ENCODE measurements at places on chromosomes 2 and 18.

DNA sequence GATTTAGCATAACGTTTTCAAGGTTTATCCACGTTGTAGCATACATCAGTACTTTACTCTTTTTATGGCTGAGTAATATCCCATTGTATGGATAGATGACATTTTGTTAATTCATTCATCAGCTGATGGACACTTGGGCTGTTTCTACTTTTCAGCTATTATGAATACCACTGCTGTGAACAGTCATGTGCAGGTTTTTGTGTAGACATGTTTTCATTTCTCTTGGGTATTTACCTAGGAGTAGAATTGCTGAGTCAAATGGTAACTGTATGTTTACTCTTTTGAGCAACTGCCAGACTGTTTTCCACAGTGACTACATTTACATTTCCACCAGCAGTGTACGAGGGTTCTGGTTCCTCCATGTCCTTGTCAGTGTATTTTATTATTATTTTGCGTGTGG, 33.9 kb downstream of the COX7A2L start:
- DNase-seq = no peak

DNA sequence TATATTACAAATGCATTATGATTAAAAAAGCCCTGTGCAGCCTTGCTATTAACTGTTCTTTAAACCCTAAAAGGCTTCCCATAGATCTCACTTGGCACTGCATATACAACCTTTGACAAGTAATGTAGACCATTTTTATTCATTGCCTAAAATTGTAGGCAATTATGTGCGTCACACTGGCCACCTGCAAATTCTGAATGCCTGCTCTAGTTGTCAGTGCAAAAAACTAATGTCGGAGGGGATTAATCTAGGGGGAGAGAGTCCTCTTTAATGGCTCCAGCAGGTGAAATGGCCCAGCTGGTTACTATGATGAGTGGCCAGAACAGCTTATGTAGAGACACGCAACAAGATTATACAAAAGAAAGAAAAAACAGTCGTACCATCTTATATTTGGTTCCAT, 123.2 kb downstream of the OLA1 start:
- no peak for DNase-seq

DNA sequence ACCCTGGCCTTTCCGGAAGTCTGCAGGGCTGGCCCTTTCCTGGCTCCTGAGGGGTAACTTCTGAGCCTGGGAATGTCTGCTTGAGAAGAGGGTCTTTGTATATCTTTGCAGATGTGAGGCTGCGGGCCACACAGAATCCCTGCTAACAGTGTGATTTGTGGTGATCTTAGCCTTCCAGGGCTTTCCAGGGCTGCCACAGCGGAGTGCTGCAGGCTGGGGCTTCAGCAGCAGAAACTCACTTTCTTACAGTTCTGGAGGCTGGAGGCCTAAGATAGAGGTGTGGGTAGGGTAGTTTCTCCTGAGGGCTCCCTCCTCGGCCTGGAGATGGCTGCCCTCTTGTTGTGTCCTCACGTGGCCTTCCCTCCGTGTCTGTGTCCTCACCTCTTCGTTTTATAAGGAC, 294.7 kb upstream of the HS6ST1 start:
- DNase-seq = no peak

DNA sequence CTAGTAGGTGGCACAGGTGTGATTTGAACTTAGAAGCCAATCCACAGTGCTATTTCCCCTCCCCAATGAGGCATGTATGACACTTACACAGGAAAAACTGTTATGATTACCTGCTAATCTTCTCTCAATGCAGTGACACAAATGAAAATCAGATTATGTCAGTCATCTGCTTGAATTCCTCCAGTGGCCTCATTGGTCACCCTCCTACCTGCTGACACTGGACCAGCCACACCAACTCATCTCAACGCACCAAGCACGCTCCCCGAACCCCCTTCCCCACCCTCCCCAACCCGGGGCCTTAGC, 82.2 kb upstream of the SEC11C start:
- no peak for DNase-seq

DNA sequence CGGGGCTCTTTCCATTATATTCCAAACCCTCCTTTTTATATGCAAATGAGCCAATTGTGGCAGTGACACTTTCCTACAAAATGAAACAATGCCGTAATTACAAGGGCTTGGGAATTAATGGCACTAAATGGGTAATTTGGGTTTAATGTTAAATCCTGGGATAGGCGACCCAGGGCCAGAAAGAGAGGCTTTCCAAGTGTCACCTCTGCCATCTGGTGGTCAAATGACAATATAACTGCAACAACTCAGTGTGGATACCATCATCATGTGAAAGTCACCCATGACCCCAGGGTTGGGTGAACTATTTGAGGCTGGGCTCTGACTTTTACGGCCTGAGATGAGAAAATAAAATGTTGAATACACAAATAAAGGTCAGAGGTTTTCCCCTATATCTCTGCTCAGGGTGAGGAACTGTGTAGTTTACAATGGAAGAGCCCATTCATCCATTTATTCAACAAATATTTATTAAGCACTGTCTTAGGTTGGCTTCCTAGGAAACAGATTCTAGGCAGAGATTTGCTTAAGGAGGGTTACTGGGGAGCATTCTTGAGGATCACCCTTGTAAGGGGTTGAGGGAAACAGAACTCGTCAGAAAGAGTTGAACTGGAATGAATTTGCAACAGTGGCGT, 13.6 kb upstream of the THADA start:
- DNase-seq = no peak

GRCh38 chr2:173948842-173949241, 16.3 kb downstream of the SP3 start:
- DNase-seq = no peak

GRCh38 chr2:234025466-234025865, 25.0 kb upstream of the SPP2 start:
- DNase-seq = no peak

DNA sequence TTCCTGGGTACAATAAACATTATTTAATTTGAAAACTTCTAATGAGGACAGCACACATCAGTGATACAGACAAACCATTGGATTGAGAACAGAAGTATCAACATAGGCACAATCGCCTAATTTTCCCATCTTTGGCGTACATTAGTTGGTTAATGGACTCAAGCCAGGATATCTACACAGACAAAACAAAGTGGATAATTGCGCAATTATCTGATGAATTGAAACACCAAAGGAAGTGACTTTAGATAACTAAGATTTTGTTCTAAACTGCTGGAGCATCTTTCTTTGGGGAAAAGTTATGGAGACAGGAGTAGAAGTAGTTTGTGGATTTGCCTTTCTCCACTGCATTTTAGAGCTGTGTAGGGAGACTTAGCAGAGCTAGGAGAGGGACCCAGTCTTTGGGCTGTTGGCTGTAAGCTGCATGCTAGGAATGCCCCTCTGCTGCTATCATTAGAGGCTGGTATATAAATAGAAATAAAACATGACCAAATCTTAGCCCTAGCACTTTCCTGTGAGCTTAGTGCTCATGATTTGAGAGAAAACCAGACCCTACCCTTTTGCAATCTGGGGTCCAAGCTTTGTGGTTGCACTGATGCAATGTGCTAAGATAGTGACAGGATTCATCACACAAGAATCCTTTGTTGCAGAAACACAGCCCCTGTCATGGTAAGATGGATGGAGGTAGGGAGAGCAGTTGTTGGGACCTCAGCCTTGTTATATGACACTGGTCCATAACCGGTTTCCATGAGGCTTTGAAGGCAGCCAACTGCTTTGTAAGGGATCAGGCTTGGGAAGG, 264.5 kb upstream of the PIK3C3 start:
- DNase-seq = no peak

DNA sequence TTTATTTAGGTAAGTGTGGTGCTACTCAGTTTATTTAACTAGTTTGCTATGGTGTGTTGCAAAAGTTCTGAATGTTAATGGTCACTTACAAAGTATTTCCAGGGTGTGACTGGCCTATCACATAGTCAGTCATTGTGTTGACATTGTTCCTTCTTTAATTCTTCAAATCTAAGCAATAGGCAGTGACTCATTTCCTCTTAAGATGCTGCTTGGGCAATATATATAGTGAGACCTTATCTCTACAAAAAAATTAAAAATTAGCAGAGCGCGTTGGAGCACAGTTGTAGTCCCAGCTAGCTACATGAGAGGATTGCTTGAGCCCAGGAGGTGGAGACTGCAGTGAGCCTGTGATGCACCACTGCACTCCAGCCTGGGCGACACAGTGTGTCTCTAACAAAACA, 5.8 kb upstream of the CCDC88A start:
- no peak for DNase-seq
